Bronchial epithelial cell (primary cell): ENCODE measurements at places on chromosomes 2 and 18.

DNA sequence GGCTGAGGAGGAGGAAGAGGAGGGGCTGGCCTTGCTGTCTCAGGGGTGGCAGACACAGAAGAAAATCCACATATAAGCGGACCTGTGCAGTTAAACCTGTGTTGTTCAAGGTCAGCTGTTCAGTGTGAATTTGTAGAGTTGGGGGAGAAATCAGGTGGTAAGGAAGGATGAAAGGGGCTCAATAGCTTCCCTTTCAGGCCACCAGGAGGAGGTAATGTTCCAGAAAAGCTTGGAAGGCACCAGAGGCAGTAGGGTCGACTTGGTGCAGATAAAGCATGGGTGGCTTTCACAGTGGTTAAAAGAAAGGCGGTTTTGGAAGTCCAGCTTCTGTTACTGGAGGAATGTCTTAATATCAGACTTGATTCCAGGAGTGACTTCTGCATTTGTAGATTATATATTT lies 167.4 kb downstream of the THSD7B start:
- DNase-seq = peak; percentile 17

- DNase-seq = no peak
Observed at GRCh38 chr2:43265421-43265820, 39.0 kb upstream of the ZFP36L2 start.

GRCh38 chr2:233354500-233354924 lies 218 bp downstream of the DGKD start:
- no peak for DNase-seq

- no peak for DNase-seq
Observed at GRCh38 chr2:241577413-241578122, 19.0 kb downstream of the BOK start.

DNA sequence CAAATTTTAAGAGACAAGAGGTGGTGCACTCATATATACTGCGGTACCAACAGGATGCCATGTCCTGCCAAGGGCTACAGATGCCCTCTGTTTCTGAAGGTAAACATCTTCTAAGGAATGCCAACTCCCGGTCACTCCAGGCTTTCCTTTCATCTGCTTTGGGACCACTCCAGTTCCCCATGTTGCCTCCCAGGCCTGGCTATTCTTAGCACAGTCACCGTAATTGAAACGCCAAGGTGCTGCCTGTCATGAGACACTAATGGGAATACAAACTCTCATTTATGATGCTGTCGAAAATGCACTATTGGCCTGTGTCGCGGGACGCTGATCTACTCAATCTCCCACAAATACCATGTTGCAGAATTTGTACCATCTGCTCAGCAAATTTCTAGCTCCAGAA lies 79.6 kb downstream of the KLF7 start:
- no peak for DNase-seq

DNA sequence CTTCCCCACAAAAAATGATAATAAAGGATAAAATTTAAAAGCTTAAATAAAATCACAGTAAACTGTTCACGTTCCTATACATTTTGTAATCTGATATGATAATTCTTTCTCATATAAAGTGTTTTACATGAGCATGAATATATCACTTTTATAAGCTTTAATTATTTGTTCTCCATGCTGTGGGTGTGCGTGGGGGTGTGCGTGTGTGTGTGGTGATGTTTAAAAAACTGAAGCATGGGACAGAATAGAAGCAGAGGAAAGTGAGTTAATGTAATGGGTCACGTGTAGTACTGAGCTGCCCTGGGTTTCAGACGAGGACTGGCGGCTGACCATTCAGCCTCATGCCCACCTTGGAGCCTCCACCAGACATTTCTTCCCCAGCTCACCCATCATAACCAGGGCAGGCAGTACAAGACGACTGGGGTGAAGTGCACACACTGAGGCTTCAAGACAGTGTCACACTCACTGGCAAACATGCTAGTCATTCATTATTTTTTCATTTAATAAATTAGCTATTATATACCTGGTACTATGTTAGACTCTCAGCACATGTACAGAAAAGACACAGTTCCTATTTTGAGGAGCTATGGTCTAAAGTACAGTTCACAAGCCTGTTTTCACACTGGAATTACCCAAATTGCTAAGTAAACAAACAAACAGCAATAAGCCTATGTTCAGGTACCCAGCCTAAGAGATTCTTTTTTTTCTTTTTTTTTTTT lies 97.2 kb upstream of the LPIN2 start:
- DNase-seq = no peak

DNA sequence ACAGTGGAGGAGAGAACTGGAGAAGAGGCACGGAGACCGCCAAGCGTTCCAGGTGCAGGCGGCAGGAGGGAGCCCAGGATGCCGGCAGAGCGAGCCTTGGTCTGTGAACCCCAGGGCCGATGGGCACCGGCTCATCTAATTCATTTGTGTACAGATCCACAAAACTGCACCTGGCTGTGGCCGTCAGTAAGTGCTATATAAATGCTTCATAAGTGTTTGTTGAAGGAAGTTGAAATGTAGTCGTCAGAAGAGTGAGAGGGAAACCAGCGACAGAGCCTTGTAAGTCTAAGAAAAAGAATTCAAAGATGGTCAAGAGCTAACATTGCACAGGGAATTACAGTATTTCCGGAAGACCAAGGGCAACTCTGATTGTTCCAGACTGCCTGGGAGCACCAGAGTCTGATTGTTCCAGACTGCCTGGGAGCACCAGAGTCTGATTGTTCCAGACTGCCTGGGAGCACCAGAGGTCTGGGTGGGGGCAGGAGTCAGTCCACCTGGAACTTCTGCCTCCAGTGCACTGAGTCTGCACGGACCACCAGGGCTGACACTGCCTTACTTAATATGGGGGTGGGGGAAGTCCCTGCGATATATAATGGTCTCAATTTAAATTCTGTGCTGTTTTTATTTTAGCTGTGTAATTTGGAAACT lies 112.3 kb downstream of the BCL2 start:
- DNase-seq = no peak

- no peak for DNase-seq
Observed at GRCh38 chr2:156323754-156324153, 8.8 kb downstream of the NR4A2 start.

DNA sequence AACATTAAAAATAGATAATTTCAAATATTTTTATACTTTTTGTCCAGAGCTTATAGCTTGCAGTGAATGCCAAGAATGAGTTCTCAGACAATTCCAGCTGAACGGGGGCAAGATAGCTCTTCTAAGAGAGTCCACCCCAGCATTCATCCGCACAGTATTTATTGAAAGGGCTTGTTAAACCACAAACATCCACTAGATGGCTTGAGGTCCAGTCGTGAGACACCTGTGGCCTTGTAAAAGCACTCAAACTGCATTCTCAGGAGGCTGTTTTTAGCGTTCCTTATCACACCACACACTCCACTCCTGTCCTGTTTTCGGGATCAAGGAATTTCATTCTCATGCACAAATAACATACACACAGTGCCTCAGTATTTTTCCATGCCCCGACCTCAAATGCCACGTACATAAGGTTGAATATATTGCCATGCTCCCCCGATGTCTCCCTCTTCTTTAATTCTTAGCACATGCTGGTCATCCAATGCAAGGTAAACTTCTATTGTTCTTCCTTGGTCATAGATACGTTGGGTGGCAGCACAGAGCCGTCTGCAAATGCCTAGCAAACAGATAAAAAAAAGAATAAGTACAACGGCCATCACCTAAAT lies 47.4 kb downstream of the DNAJC10 start:
- DNase-seq = peak; percentile 48

DNA sequence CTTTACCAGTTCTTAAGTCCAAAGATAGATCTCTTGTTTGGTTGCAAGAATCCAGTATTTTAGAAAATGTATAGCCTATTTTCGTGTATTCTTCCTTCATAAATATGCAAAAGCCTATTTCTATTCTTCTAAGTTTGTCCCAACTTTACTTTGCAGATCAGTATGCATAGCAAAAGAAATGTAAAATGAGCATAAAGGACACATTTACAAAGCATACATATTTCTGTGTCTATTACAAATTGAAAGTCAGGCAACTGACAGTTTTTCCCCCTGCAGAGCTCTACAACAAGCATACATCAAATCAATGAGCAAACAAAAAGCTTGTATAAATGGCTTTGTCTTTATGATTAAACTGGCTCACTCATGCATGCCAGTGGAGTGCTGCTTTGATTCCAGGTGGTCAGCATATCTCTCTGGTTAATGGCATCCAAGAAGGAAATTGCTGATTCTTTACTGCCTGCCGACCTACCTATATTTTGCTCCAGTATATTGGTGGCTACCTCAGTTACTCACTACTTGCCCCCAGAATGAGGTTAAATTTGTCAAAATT lies 10.0 kb upstream of the VPS54 start:
- DNase-seq = no peak

DNA sequence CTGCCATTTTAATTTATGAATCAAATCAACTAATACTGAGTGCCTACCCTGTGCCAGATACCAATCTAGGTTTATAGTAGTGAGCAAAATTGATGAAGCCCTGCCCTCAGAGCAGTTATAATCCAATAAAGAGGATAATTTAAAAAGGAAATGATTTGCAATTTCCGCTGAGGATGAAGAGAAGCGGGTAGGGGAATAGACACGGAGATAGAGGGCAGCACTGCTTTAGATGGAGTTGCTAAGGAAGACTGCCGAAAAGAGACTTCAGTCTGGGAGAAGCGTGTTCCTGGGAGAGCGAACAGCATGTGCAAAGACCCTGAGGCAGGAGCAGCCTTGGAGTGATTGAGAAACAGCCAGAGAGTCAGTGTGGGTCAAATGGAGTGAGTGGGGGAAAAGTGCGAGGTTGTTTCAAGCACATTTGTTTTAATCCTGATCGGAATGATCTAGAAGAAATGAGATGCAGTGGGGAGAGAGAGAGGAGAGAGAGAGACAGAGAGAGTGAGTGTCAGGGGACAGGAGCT lies 12.4 kb downstream of the LAMA3 start:
- no peak for DNase-seq

GRCh38 chr18:76335859-76336640 lies 159.0 kb downstream of the ZNF516 start:
- no peak for DNase-seq

GRCh38 chr2:237866101-237866621 lies 6.7 kb downstream of the RAMP1 start:
- peak; percentile 38 for DNase-seq

GRCh38 chr2:224584785-224585210 lies 365 bp downstream of the CUL3 start:
- DNase-seq = no peak

DNA sequence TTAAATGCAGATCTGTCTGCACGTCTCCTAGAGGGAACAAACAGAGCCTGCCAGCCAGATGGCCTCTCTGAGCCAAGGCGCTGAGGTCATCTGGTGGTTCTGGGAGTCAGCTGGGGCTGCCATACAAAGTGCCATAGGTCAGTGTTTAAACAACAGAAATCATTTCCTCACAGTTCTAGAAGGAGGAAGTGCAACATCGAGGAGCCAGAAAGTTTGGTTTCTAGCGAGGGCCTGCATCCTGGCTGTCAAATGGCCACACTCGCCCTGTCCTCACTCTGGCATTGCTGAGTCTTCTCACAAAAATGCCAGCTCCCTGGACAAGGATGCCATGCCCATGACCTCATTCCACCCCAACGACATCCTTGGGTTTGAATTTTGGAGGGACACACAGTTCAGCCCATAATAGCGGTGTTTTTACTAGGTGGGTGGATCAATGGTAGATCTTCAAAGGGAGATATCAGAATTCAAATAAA lies 59.6 kb downstream of the MYT1L start:
- no peak for DNase-seq

- DNase-seq = no peak
Observed at GRCh38 chr2:239648607-239649006, 247.8 kb upstream of the HDAC4 start.

DNA sequence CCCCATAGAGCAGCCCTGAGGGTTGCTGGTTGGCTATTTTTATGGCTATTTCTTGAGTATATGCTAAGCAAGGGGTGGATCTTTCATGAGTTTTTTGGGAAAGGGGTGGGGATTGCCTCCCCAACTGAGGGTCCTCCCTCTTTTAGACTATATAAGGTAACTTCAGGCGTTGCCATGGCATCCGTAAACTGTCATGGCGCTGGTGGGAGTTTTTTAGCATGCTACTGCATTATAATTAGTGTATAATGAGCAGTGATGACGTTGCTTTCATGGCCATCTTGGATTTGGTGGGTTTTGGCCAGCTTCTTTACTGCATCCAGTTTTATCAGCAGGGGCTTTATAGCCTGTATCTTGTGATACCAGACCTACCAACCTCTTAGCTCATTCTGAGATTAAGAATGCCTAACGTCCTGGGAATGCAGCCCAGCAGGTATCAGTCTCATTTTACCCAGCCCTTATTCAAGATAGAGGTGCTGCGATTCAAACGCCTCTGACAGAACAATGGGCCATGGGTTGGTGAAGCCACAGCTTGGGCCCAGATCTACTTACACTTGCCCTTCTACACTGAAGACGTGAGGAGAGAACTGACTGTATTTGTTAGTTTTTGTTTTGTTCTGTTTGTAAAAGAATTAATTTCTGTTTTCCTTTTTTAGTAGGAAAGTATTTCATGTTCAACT lies 53.8 kb upstream of the TMEM163 start:
- DNase-seq = peak; percentile 76

DNA sequence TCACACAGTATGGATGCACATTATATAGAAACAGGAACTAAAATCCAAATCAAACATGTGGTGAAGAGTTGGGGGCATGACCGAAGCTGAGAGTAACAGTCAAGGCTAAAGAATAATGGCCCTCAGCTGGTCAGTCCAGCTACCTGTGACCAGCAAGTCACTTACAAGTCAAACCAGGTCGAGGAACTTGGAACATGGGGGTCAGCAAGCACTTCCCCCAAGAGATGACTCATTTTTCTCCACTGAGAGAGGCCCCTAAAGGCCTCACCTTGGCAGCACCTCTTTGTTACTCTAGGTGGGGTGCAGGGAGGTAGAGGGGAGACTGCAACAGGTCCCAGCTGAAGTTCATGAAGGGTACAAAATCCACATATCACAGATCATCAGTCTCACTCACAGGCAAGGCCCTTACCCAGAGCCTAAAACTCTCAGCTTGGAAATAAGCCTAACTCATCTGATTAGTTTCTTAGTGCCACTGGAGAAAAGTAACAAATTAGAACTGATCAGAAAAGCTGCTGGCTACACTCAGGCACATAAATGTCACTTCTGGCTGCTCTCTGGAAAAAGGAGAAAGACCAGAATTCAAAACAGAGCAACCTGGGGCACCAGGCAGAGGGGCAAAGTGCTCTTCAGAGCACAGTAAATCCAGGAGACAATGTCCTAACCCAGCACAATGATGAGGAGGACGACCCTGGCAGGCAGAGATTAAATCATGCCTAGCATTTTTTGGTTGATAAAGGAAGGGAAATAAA lies 4.0 kb downstream of the SDC1 start:
- DNase-seq = no peak

GRCh38 chr2:74041182-74041581 lies 56.5 kb downstream of the TET3 start:
- no peak for DNase-seq

GRCh38 chr18:45962866-45963265 lies 4.3 kb downstream of the EPG5 start:
- DNase-seq = no peak

DNA sequence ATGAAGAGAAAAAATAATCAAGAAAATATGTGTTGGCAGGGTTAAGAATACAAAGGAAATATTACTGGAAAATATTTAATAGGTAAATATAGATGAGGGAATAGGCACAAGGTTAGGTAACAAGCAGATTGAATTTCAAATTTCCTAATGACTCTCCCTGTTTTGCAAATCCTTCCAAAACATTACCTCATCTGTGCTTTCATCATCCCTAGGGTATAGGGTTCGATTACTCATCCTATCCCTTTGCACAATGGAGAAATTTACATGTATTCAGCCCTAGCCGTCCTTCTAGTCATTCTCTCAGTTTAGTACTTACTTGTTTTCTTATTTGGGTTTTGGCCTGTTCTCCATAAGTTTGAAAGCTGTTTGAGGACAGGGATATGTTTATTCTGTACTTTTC lies 864.6 kb upstream of the FSHR start:
- DNase-seq = peak; percentile 74

- DNase-seq = peak; percentile 75
Observed at GRCh38 chr2:217095511-217096205, 235.8 kb upstream of the TNP1 start.
